ENCODE measurements at places on chromosomes 4 and X. TPM values are rescaled to one million over a fixed set of nuclear protein-coding genes. Genes with fewer than 3 reads are reported as not detected.

GRCh38 chr4:6282314-6282771, 12.7 kb downstream of the WFS1 start:
- DNase-seq: peak; percentile 63

DNA sequence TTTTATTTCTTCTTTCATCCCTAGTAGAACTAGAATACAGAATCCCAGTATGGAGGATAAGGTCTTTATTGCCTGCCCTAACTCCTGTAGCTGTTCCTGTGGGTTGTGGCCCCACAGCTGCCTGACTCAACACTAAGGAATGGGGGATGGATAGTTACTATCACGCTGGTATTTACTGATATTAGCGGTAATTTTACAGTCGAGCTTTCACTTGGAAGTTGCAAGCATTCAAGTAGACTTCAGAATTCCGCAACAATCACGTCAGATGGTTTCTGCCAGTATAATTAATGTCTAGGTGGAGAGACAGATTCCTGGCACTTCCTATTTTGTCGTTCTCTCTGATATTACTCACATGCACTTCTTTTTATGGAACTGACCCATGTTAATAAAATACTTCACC, 489.8 kb downstream of the PABPC4L start:
- no peak for DNase-seq

- no peak for DNase-seq
These were observed 354.7 kb downstream of the ANK2 start for GRCh38 chr4:113404167-113404571.

DNA sequence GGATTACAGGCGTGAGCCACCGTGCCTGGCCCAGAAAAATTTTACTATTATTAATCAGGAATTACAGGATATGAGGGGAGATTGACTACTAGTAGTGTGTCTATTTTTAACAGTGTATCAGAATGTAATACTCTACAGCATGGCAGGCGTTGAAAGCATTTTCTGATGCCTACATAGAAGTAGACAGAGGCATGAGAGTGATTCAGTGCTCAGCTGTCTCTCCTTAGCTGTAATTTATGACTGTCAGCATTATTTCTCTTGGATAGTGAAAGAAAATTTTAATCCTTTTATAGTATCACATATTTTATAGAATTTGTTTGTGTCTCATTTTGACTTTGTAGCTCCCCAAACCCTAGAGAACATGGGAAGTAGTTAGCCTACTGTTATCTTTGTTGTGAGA, 20.7 kb downstream of the ARHGAP24 start:
- DNase-seq: no peak

GRCh38 chr4:120616041-120616440, 306.5 kb downstream of the PRDM5 start:
- no peak for DNase-seq

Gene XAGE2
- polyA plus RNA-seq: 0.38 TPM

Gene RGN
- polyA plus RNA-seq: 13.3 TPM

Gene ABLIM2
- 5.9 TPM for polyA plus RNA-seq

Gene RNF150
- polyA plus RNA-seq: 14.6 TPM

Measured in right lung (tissue), 10 donors.